NCI-H1105 treated with DMSO at 0.1 percent for 48 hours (cell line): ENCODE measurements at places on chromosomes 5 and 9.

DNA sequence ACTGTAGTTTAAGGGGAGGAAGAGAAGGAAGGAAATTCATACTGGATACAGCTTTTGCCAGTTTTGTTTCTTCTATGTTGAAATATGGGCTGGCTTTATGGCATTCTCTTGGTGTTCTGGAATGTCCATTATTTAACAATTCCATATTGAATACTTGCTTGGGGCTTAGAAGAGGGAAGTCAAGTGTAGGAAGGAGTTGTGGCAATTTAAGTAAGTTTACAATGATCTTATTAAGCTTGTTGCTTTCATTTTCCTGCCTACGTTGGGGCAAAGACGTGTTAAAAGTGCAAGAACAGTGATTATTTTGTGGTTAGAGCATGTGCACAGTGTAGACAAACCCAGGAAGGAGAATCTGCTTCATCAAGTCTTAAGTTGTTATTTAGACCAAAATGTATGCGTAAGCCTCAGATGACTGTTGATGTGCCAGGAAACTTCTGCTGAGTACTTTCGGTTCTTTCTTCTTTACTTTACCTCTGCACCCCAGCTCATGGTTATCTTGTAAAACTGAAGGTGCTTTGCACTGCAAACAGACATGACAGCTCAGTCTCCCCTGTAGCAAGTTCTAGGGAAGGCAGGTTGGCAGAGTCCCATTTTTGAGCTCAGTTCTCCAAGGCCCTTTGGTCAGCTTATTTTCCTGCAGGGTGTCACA is 75.8 kb downstream of the F2RL2 start:
- DNase-seq = no peak

GRCh38 chr9:18566121-18566520 is 92.2 kb downstream of the ADAMTSL1 start:
- no peak for DNase-seq

- no peak for DNase-seq
Measured at GRCh38 chr9:136022731-136023409, 61.7 kb upstream of the UBAC1 start.

- DNase-seq = no peak
Measured at GRCh38 chr5:5371957-5372356, 50.5 kb upstream of the ICE1 start.

DNA sequence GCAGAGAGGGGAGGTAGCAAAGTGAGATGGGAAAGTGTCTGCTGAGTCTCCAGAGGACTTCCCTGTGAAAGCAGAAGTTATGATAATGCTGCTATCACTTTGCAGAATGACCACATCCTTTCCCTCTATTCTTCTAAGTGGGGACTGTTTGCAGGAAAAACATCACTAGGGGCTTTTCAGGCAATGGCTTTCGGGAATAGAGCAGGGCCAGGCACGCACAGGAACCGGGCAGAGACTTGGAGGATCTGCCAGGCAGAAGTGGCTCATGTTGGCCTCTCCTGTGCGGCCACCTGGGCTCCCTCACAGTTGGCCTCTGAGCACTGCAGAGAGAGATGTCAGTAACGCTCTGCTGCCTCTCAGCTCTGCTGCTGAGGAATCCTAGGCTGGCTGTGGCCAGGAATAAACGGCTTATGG is 214.7 kb downstream of the MAST4 start:
- DNase-seq = no peak
